NCI-H2171 (cell line): ENCODE measurements at places on chromosomes 7 and 10.

DNA sequence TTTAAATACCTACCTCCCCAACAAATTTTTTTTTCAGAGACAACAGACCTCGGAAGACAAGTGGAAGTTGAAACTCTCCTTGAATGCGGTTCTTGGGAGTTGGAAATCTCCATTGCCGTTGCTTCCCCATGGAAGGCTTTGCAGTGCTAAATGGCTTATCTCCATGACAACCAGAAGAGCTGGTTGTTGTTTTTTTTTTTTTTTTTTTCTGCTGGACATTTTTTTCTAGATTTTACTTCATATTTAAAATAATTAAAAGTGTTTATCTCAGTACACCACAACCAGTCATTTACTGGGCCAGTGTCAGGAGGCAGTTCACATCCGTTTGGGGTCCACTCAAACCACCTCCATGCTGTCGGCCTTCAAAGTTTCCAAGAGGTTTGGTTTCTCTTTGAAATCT lies 348.5 kb upstream of the PRKCQ start:
- DNase-seq = no peak

DNA sequence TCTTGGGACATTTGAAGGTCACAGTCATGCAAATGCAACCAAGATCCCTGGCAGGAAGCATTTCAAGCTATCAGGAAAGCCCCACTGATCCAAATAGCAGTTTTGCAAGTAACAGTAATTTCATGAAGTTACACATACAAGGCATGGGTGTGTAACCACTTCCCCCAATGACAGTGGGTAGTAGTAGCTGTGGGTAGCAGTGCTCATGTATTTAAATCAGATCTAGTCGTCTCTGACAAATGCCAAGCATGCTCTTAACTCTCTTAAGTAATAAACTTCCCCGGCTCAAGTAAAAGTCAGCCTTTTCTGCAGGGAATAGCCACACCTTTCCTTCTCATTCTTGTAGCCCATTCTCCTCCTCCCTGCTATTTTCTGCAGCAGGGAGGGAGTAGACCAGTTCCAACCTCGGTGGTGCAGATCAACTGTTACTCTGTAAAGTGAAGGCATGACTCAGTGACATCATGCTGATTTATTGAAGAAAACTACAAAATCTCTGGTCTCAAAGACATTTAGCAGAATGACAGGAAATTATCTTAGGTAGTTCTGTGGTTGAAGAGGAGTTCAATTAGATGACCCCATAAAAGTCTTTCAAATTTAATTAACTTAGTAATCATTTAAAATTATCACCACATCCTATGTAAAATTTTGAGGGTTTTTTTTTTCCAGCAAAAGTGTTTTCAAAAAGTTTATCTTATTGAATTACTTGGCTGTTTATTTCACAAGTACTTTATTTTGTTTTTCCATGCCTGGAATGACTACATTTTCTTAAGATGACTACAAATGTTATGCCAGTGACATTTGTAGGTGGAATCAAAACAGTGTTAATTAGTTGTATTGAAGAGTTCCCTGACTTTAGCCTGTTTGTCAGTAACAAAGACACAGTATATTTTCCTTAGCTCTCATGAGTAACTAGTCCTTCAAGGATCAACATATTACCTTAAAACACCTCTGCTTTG lies 568.3 kb downstream of the INHBA start:
- no peak for DNase-seq

DNA sequence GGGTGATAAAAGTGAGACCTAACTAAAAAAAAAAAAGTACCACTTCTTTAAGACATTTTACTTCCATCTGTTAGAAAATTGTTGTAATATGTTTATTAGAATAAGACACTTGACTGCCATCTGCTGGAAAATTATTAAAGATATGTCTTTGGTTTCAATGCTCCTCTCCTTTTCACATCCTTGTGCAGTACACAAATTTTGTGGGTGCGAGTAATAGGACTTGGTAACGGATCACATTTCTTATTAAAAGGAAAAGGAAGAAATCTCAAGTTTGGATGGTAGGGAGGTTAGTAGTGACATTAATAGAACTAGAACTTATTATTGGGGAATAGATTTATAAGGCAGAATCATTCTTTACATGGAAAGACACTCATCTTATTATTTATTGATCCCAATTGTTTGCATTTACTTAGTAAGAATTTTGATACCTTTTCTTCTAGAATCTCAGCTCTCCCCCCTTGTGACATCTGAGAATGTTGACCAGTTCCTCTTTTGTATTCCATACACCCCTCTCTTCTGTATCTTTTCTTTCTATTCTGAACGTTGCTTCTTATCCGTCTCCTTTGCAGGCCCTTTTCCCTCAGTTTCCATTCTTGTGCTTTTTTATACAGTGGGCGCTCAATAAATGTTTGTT lies 43.0 kb upstream of the RPA3 start:
- DNase-seq = peak; percentile 20

DNA sequence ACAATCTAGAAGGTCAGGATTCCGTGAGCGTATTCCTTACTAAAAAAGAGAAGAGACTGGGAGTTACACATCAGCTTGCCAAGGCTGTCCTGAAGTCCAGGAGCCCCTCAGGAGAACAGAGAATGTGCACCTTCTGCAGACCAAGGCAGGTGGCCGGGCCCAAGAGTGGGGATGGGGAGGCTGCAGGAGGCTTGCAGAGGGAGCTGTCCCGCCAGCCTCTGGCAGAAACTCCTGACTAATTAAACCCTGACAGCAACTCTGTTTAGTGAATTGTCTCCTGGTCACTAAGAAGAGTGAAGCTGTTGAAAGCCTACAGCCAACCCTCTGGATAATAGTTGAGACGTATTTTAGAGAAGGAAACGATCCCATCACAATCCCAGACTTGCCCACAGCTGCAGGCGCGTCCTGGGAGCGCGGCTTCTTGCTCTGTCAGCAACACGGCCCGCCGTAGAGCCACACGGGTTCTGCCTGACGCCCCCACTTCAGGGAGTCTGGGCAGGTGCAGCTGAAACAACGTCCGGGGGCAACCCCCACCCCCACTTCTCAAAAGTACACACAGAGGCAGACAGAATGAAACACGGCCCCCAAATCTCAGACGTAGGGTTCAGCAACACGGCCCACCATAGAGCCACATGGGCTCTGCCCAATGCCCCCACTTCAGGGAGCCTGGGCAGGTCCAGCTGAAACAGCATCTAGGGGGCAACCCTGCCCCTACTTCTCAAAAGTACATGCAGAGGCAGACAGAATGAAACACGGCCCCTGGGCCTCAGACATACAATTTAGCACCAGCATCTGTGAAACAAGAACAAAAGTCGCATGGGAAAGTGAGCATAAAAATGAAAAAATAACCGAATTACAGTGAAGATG lies 45.2 kb downstream of the DIP2C start:
- DNase-seq = no peak

DNA sequence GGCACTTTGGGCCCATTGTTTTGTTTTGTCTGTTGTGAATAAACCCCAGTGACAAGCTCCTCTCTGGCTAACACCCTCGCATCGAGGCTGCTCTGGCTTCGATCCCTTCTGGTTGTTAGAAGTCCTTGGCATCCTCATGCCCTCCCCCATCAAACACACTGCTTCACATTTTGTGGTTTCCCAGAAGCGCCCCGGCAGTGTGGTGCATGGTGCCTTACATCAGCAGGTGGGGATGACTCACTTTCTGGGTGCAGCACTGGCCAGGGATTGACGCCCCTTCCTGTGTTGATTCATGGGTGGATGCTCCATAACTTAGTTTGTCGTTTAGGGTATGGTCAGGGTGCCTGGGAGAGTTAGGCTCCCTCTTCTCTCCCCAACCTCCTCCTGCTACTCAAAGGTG lies 51.4 kb downstream of the PLPP4 start:
- no peak for DNase-seq

- no peak for DNase-seq
These were observed 138.6 kb downstream of the DIP2C start for GRCh38 chr10:550665-551372.

GRCh38 chr7:132738254-132738653 lies 162.0 kb upstream of the PLXNA4 start:
- no peak for DNase-seq

DNA sequence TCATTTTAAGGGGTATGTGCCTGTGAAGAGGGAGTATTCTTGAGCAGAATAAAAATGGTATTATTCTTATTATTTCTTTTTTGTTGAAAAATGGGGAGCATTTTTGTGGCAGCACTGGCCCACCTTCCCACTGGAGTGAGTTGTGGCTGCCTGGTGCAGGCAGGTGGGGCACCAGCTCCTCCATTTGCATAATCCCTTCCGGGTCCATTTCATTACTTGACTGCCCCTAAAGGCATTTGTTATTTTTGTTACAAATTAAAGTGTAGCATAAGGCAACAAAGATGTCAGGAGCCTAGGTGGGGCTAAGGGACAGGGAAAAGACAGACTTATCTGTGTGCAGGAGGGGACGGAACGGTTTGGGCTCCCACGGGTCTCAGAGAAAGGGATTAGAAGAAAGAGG lies 26.8 kb downstream of the GOLGA7B start:
- DNase-seq = no peak

GRCh38 chr10:21989453-21990154 lies 13.9 kb downstream of the DNAJC1 start:
- peak; percentile 8 for DNase-seq
